ENCODE measurements at places on chromosomes 12 and 14. TPM values are rescaled to one million over a fixed set of nuclear protein-coding genes. Genes with fewer than 3 reads are reported as not detected.

NR1H4 gene
- not detected for total RNA-seq

LPCAT3 gene
- 60.1 TPM for total RNA-seq

CPNE6 gene
- total RNA-seq = not detected

TMTC2 gene
- total RNA-seq = 7.0 TPM

PNP gene
- 69.1 TPM for total RNA-seq

DPF3 gene
- total RNA-seq = 0.64 TPM

TAS2R46 gene
- 1.8 TPM for total RNA-seq

MGP gene
- 2,401 TPM for total RNA-seq

MYL6 gene
- total RNA-seq = 2,743 TPM

SLC17A8 gene
- total RNA-seq = not detected

KRT71 gene
- not detected for total RNA-seq

GRCh38 chr12:66058554-66058953 is 72.0 kb downstream of the LLPH start:
- no peak for DNase-seq

- no peak for DNase-seq
These were observed 10.8 kb downstream of the ALDH2 start for GRCh38 chr12:111777345-111778045.

- no peak for DNase-seq
These were observed 717.7 kb upstream of the USP15 start for GRCh38 chr12:61542551-61542950.

DNA sequence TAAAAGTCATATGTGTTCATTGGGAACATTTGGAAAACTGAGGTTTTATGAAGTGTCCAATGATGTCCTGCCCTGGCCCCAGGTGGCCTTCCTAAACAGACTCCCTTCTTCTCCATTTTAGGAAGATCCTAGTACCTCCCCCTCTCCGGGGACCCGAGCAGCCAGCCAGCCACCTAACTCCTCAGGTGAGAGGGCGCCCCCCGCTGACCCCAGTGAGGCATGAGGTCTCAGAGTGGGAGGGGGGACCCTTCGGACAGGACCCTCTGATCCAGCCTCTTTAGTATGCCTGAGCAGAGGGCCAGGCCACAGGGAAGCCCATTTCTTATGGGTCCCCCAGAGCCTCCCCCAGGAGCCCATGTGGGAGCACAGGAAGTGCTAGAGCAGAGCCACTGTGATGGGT is 23.7 kb downstream of the DEGS2 start:
- no peak for DNase-seq

GRCh38 chr12:78396538-78396937 is 468.0 kb upstream of the SYT1 start:
- no peak for DNase-seq

DNA sequence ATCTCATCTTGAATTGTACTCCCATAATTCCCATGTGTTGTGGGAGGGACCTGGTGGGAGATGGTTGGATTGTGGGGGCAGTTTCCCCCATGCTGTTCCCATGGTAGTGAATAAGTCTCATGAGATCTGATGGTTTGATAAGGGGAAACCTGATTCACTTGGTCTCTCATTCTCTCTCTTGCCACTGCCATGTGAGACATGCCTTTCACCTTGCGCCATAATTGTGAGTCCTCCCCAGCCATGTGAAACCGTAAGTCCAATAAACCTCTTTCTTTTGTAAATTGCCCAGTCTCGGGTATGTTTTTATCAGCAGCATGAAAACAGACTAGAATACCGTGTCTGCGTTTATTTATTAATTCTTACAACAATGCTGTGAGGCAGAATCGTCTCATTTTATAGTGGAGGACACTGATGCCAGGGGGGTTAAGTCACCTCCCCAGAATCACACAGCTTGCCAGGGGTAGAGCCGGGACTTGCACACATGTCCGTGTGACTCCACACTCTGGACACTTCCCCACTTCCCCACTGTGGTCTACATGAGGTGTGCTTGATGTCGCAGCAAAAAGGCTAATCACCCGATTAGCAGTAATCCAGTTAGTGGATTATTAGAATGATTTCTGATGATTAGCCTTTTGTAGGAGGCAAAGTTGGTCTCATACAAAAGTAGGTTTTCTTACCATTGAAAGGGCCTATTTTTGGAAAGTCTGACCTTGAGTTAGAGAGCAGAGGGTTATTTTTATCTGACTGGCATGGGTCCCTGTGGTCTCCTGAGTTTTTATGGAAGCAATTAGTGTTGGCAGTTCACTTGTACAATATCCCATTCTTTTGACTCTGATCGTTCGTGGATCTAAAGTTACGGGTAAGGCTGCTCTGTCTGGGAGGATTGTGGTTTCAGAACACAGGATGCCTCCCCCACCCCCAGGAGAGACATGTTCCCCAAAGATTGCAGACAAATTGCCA is 47.4 kb upstream of the BCL7A start:
- DNase-seq = peak; percentile 11

DNA sequence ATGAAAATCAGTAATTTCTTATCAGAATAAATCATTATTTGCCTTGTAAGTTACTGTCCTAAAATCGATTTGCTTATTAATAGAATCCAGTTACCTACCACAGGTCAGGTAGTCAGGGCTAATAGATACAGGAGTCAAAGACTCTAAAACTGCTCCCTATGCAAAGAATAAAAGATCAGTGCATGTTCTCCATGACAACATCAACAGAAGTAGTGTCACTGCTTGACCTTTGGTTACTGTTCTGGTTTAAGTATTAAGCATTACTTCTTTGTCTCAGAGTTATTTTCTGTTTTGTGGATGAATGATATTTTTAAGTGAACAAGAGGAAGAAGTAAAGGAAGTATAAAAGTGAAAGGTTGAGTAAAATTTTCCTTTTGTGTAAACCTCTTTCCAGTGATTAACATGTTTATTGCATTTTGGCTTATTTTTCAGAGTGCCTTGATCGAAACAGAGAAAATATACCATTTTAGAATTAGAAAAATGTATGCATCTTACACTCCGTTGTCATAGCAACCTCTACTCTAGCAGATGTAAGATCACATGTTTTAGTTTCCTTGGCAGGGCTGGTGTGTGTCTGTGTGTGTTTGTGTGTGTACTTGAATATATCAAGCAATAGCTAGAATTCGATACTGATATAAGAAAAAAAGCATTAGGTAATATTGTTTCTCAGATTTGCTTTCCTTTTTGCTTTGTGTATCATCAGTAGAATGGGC is 44.7 kb downstream of the ABCD2 start:
- no peak for DNase-seq

GRCh38 chr14:58752771-58753201 is 115.0 kb downstream of the DACT1 start:
- DNase-seq = no peak

GRCh38 chr14:25006961-25007795 is 42.8 kb downstream of the STXBP6 start:
- no peak for DNase-seq

- DNase-seq = no peak
These were observed 176.6 kb downstream of the TMTC3 start for GRCh38 chr12:88318726-88319125.

DNA sequence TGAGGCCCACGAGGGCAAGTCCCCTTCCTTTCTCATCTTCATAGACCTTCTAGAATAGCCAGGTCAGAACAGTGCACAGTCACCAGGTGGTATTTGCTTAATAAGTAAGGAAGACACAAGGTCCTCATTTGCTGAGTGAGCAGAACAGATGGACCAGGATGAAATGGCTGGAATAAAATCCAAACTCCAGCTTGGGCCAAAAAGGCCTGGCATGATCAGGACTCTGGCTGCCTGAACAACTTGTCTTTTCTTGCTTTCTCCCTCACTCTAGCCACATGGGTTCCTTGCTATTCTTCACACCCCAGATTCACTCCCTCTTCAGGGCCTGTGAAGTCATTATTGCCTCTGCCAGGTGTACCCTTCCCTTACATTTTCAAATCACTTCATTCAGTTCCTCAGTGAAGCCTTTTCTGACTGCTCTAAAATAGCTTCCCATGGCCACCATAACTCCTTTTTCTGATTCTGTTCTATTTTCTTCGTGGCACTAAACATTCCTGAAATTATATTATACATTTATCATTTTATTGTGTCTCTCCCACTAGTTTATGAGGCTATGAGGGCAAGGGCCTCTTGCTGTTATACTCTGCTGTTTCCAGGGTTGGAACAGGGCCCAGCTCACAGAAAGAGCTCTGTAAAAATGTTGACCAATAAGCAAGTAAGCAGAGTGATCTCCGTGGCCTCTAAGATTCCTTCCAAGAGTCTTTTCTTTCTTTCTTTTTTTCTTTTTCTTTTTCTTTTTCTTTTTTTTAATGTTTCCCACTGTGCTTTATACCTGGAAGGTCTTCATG is 150.8 kb downstream of the TTC8 start:
- no peak for DNase-seq

DNA sequence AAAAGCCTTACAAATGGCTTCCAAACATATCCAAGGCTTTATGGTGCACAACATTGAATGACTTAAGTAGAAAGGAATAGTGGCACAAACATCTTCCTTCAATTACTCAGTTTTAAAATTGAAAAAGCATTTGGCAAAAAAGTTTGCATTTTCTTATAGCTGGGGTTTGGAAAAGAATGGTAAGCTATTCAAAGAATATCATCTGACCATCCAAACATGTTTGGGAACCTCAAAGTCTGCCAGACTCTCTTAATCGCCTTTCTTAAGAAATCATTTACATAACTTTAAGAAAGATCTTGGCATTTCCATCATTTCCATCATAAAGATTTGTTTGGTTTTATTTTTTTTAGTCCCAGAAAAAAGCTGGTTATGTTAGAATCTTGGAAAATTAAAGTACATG is 210.1 kb upstream of the PELI2 start:
- DNase-seq = no peak

DNA sequence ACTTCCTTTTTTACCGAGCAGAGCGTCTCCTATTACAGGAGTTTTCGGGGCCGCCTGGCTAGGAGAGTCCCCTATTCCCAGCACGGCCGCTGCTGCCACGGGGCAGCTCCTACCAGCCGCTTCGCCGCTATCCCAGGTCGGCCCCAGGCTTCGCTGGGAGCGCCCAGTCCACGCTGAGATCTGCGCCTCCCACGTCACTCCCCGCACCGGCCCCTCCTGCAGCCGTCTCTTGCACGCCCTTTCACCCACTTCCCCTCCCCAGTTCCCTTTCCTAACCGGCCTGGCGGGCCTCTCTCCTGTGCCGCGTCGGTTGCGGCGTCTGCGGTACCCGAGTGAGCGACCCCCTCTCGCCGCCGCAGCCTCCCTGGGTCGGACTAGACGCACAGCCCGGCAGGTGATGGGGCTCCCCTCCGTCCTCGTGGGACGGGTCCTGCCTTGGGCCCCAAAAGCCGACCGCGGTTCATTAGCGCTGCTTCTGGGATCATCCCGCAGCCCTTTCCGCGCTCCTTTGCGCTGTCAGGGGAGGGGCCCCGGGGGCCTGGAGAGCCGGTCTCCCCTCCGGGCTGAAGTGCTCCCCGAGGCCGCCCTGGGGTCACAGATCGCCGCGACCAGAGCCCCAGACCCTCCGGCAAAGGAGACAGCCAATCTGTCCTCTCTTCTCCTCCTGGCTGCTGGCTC is 1318.4 kb downstream of the TMEM121 start:
- peak; percentile 91 for DNase-seq

- DNase-seq = no peak
These were observed 16.5 kb downstream of the SELPLG start for GRCh38 chr12:108616941-108617858.

DNA sequence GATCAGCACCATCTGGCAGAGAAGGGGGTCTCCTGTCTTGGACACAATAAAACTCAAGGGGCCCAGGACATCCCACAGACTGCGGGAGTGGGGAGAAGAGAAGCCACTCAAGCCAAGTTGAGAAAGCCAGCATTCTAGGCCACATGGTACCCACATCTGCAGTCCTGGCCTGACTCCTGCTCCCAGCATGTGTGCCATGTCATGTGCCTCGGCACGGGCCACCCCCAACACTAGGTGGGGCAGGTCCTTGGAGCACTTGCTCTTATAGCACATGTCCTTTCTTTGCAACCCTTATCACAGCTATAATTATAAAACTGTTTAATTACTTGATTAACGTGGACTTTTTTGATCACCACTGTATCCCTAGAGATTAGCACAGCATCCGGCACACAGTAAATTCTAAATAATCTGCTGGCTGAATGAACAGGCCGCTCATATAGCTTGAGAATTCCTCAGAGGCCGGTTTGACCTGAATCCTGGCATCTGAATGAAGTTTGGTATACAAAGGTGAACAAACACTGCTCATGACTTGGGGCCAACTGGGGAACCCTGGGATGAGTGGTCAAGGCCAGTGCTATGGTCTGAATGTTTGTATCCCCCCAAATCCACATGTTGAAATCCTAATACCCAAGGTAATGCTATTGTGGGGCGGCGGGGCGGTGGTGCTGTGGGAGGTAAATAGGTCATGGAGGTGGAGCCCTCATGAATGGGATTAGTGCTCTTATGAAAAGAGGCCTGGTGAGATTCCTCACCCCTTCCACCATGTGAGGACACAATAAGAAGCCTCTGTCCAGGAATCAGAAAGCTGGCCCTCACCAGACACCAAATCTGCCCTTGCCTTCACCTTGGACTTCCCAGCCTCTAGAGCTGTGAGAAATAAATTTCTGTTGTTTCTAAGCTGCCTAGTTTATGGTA is 6.6 kb downstream of the NCKAP5L start:
- peak; percentile 62 for DNase-seq

DNA sequence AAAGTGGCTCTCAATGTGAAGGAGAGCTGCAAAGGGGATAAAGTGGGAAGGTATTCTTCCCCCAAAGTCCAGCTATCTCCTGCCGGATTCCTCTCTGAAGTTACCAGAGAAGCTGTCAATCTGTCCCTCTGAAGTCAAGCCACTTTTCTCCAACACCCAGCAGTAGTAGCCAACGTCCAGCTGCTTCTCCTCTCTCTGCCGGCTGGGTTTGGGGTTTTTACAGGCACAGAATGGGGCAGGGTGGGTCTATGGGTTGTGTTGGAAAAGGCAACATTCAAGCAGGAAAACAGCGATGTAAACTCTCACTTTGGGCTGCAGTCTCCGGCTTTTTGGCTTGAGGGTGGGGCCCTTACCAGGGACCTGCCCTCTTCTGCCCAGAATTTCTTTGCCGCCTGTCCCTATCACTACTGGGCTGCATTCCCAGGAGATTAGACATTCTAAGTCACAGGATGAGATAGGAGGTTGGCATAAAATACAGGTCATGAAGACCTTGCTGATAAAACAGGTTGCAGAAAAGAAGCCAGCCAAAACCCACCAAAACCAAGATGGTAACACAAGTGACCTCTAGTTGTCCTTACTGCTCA is 16.3 kb downstream of the CAPZA3 start:
- no peak for DNase-seq

GRCh38 chr12:67025543-67026114 is 243.5 kb upstream of the CAND1 start:
- DNase-seq = no peak

GRCh38 chr12:52050116-52050757 is 1.0 kb upstream of the NR4A1 start:
- no peak for DNase-seq

Data from mesenteric fat pad (tissue), 1 donor.